ENCODE measurements at places on chromosomes 1 and 21.
A peak's percentile ranks its signal among the peaks of the same experiment; 100 is the strongest.

DNA sequence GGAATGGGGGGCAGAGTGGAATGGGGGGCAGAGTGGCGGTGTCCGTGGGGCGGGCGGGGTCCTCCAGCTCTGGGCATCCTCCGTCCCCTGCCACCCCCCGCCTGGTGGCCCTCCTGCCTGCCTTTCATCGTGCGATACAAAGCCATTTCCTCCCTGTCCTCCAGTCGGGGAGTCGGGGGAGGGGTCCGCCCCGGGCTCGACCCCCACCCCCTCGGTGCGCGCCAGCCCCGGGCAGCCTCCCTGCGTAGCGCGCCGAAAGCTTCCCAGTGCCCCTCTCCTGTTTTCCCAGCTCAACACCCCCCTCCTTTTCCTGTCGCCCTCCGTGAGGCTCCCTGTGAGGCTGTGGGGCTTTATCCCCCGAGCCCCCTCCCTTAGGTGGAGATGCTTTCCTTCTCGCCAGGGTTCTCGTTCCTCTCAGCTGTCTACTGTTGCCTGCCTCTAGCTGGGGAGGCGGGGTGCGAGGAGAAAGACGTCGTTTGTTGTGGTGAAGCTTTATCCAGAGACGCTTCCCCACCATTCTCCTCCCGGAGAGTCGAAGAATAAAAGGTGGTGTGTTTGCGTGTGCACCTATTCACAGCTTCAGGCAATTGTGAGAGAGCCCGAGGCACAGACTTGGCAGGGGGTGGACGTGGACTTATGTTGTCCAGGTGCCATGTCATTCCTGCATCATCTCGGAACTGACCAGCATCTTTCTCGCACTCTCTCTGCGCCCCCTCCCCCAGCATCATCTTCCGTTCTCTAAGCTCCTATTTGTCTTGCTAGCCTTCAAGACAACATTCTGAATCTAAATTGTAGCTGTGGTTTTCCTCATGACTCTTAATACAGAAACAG lies 848 bp downstream of the DNM3 start:
- peak; percentile 80 for DNase-seq

DNA sequence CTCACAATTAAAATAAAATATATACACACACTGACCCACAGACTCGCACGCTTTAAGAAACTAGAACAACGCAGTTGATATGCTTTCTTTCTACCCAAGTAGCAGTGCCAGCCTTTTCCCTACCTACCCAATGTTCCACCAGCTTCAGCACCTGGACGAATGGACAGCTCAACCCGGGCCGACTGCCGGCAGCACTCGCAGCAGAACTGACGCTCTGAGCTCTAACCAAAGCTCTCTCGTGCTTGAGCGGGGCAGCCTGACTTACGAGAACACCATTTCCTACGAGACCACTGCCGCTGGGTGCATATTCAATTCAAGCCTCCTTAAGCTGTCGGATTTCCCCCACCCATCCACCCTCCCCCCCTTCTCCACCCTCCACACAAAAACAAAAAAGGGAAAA lies 127.4 kb upstream of the DPYD start:
- DNase-seq: peak; percentile 47

- DNase-seq: no peak
These were observed 259.3 kb downstream of the SRGAP2C start for GRCh38 chr1:121444096-121444495.

GRCh38 chr1:151047591-151047924 lies at the start of gene C1orf56:
Gene C1orf56 (plus strand): TSS chr1:151047751. CDS start chr1:151047848, 97 bp downstream.
- DNase-seq: peak; percentile 80

- no peak for DNase-seq
These were observed 2.2 kb upstream of the CLCA2 start for GRCh38 chr1:86421601-86422280.

DNA sequence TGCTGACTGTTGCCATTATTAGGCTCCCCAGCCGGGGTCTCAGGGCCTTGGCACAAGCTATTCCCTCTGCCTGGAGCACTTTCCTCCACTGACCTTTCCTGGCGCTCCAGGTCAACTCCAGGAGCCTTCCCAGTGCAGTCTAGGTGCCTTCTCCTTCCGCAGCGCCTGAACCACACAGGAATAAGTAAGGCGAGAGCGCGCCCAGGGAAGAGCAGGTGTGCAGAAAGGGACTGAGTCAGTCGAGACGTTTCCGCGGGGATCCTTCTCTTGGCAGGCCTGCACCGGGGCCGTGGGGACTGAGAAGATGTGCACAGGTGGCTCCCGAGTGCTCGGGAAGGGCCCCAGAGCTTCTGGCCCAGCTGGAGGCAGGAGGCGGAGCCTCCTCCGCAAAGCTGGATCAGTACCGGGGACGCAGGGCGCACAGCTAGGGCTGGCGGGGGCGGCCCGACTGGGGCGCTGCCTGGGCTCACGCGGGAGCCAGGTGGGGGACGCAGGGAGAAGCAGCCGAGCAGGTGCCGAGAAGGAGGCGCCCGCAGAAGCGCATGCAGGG lies 765 bp upstream of the BMP8A start:
- DNase-seq: peak; percentile 81

DNA sequence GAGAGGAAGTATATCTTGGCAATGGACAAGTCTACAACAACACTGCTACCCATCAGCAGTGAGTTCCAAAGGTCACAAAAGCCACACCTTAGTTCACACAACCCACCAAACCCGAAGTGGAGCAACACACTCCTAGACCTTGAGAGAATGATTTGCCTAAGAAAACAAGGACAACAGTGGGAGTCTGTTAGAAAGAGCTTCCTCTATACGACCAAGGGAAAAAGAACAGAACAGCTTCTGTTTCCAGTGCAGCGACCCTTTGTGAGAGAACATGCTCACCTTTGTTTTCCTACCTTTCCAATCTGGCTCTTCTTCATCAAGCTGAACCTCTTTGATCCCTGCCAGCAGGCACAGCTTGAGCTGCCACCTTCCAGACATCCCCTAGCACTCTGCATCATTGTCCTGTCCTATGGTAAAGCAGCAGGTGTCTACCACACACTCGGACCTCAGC lies 56.7 kb upstream of the PALMD start:
- peak; percentile 98 for DNase-seq

DNA sequence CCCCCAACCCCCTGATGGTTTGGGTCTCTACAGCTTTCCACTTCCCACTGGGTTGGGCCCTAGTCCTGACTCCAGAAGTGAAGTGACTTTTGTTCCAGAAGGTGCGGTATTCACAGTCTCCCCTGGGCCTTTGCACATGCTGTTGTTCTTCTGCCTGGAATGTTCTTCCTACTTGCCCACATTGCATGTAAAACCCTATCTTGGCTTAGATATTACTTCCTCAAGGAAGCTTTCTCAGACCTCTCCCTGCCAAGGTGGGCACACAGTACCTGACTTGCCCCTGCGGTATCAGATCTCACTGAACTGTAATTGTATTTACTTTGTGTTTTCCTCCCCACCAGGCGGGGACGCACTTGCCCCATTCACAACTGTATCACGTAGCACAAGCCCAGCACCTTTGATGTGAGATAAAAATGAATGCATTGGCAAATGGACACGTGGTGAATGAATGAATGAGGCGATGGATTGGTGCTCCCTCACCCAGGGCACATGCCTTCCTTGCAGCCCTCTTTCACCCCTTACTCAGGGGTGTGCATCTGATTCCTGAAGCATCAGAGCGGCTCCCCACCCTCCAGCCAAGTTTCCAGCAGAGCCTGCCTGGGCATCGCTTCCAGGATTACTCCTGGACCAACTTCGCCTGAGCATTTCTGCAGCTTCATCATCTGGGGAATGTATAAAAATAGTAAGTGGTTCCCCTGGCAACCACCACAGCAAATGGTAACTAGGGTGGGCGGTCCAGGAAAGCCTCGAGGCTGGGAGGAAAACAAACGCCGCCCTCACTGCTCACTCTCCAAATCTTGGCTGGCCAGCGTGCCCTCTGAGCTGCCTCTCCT lies 19.8 kb downstream of the NENF start:
- DNase-seq: no peak

DNA sequence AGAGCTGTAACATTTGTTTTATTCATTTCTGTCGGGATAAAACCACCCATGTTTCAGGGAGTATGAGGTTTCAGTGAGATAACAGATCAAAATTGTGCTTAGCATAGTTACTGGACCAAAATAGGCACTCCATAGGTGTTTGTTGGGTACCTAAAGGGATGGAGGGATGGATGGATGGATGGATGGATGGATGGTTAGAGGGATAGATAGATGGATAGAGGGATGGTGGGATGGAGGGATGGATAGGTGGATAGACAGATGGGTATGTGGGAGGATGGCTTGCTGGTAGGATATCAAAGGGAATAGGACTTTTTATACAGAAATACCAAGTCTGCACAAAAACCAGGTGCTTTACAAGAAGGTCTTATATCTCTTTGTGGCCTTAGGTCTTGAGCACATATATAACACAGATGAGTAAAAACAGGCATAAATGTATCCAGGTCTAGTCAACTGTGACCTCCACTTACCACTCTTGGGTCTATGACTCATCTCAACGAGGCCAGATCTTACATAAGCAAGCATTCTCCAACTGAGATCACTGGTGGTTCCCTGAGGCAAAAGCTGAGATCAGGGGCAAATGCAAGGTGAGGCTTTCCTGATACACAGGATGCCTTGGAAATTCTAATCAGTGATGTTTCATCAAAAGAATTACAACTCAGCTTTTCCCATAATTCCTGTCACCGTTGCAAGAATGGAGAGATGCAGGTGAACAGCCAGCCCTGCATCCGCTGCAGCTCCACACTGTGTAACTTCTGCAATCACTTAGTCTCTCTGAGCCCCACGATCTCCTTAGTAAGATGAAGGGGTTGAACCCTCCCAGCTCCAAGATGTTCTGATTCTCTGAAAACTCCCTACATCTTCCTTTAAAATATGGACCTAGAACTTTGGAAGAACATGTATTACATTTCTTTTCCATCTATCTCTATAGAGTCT lies 32.0 kb downstream of the PTAFR start:
- no peak for DNase-seq

DNA sequence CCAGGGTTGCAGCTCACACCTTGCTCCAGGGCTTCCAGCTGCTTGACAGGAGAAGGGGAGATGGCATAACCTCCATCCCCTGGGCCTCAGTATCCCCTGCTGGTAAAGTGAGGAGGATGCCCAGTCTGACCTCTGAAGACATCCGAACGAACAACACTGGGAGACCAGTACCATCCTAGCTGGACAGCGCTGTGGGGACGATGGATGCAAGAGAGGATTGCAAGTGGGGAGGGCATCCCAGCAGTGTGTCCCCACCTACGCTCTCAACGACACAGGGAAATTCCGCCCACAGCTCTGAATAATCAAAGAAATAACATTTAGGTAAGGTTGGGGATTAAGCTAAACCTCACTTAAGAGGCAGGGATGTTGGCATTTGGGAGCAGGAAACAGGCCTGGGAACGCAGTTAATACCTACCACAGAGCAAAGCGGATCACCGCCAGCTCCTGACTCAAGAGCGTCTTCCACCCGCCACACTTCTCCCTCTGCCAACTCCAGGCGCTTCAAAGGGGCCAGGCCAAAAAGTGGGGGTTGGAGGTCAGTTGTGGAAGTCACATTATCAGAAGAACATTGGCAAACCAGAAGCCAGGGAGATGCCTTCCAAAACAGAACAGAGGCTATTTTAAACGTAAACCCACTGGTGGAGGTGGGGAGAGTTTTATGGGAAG lies 47.6 kb downstream of the SSBP3 start:
- no peak for DNase-seq

DNA sequence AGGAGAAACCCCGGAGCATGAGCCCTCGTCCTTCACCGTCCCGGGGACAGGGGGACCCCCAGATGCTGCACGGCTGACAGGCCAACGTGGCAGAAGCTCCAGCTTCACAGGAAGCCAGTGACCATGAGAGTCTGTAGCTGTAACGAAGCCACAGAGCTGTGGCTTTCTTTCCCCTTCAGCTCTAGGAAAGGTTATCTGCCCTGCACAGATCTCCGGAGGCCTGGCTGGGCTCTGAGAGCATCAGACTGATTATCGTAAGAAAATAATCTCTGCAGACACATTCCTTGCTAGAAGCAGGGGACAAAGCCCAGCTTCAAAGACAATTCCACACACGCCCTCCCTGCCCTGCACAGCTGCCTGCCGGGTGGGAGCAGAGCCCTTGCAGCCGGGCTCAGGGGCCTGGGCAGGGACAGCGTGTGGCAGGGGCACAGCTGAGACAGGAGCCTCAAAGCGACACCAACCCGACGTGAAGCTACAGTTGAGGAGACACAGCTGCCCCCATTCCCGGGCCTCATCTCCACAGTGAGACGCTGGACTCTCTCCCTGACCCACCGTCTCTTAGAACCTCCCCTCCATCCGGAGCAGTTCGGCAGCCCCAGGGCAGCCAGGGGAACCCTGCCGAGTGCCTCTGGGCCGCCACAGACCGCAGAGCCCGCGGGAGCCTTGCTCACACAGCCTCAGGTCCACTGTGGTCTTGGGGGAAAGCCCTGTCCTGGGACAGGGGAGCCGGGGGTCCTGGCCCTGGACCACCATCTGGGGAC lies 30.6 kb downstream of the POFUT2 start:
- no peak for DNase-seq

DNA sequence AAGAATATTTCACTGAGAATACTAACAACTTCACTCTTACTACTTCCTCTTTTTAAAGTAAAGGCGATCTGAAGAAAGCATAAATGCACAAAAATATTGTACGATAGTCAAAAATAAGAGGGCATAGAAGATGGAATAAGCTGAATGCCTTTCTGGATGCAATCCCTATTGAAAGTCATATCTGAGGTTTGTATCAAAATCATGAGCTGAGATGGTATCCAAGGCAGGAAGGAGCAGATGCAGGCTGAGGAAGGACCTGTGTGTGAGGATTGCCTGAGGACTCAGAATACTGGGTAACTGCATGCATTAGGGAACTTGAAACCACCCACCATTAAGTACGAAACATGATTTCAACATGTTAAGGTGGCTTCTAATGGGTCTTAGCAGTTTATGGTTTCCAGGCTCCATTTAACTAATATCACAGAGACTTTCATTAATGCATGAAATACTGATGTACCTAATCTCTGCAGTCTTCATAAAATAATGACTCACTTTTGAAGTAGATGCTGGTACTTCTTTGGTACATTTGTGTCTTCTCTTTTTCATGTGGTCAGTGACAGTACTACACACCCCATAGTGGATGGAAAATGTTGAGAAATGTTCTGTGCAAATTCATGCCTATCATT lies 29.6 kb upstream of the RGS1 start:
- DNase-seq: no peak

GRCh38 chr21:21968810-21969209 lies 970.6 kb downstream of the NCAM2 start:
- no peak for DNase-seq

GRCh38 chr1:90187323-90187585 lies 192.3 kb downstream of the ZNF326 start:
- DNase-seq: no peak

- no peak for DNase-seq
These were observed 312.0 kb upstream of the TMPRSS15 start for GRCh38 chr21:18715606-18716005.

DNA sequence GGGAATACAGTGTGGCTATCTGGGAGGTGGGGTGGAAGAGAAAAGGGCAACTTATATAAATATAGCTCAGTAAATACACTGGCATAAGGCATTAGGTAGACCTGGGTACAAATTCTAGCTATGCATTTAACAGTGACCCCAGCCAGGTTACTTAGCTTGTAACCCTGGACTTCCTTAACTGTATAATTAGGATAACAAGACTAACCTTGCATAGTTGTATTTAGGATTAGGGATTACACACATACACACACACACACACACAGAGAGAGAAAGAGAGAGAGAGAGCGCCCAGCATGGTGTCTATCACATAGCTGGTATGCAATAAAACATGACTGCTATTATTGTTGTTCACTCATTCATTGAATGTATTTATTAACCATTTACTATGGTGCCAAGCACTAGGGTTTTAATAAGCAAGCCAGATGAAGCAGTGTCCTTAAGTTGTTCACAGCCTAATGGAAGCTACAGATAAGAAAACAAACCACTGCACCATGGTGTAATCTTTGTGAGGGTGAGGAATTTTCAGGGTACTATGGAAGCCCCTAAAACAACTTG lies 251.4 kb downstream of the ZNF648 start:
- DNase-seq: no peak

Data from NCI-H526 (cell line).